ENCODE measurements at places on chromosomes 2 and 18. TPM values are rescaled to one million over a fixed set of nuclear protein-coding genes. Genes with fewer than 3 reads are reported as not detected.

The TXNDC2 gene
- total RNA-seq: not detected

The ANKRD29 gene
- 38.4 TPM for total RNA-seq

The MYOM1 gene
- total RNA-seq: 4.6 TPM

The SCN1A gene
- 18.6 TPM for total RNA-seq

The GKN2 gene
- total RNA-seq: 3.4 TPM

The TUBB8B gene
- not detected for total RNA-seq

The GPR75 gene
- total RNA-seq: 2.8 TPM

The SCN9A gene
- 11.8 TPM for total RNA-seq

The FBLN7 gene
- total RNA-seq: 7.0 TPM

The GMPPA gene
- total RNA-seq: 48.9 TPM

- DNase-seq: no peak
Observed at GRCh38 chr2:239216614-239217273, 184.1 kb downstream of the HDAC4 start.

- DNase-seq: no peak
Observed at GRCh38 chr18:64718808-64719207, 569.9 kb upstream of the LINC00305 start.

DNA sequence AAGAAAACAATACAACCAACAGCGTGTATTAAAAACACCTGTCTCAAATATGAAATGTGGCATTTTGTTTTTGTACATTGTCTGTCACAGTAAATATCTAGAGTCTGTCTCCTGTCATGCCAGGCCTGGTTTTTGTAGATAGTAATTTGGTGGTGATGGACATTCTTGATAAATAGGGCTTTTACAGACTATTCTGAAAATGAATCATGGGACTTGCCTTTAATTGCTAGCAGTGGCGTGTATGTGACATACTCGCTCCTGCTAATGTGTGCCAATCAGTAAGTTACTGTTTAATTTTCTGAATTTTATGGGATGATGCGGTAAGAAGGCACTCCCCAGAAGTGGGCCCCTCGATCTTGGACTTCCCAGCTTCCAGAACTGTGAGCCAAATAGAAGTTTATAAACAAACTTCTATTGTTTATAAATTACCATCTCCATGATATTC, 83.7 kb downstream of the TANC1 start:
- peak; percentile 76 for DNase-seq

DNA sequence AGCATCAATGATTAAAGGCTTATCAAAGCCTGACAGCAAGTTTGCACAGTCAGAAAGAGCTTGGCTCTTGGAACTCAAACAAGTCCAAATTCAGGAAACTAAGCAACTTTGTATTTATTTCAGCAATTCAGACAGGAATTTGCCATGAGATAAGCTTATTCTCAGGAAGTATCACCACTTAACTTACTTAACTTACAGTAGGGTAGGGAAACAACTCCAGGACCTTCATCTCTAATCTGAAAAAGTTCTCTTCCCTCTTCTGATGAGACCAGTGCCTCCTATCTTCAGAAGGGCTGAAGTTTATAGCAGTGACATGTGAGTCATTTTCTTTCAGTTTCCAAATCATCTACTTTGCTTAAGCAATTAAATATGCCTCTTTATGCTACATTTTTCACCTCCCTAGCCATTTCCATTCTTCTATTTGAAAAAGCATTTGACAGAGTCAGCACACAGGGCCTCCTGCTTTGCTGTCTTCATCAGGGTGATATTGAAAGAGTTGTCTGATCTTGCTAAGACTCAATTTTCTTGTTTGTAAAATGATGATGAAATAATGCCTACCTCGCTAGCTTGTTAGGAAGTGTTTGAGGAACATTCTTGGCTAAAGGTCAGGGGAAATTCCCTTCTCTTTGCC, 389.5 kb downstream of the RND3 start:
- peak; percentile 70 for DNase-seq

DNA sequence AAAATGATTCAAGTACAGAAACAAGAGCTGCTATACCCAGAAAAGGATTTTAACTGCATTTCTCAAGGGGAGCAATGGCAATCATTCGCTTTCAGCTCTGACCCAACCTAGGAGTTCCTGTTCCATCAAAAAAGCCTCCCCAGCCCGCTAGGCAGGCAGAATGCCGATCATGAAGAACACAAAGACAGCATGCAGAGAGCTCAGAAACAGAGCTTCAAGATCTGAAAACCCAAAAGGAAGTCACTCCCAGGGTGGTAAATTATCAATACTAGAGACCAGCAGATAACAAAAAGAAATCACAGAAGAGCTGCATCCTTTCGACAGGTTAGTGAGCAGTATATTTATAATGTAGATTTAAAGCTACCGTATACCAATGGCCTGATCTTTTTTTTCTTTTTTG, 84.8 kb upstream of the CRIM1 start:
- no peak for DNase-seq

DNA sequence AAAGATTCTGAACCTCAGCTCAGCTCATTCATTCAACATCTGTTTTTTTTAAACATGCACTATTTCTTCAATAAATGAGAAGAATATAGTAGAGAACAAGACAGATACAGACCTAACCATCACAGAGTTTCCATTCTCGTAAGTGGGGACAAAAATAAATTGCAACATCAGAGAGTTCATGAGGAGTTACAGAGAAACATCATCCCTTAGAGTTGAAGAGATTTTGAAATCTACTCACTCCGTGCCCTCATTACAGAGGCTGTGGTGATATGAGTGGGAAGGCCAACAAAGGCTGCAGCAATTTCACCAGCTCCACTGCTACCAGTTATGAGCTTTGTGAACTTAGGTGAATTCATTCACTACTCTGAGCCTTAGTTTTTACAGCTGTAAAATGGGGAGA, 399.3 kb downstream of the BCL11A start:
- DNase-seq: no peak

DNA sequence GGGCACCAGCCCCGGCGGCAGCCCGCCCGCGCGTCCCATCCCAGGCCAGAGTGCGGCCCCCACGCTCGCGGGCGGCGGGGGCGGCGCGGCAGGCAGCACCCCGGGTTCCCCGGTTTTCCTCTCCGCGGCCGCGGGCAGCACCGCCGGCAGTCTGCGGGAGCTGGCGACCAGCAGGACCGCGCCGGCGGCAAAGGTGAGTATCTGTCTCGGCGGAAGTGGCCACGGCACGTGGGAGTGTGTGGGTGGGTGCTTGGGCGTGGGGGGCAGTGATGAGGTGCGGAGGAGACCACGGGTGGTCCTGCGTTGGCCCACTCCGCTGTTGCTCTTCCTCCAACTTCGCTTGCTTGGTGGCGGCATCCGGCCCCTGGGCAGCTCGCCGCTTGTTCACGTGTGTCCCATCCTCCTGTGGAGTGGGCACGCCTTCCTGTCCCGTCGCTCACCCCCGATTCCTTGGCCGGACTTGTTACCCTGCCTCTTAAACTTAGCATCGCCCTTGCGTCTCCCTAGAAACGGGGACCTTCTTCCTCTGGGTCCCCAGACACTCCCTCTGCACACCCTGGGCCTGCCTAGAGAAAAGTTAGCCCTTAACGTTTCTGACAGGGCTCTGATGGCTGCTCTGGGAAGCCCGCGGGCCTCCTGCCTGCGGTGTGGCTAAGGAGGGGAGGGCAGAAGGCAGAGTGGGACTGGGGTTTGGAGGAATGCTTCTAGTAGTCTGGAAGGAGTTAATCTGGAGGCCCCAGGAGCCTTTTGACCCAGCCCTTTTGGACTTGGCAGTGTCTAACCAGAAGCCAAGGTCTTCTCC, 1.1 kb downstream of the SH3RF3 start:
- DNase-seq: peak; percentile 42

DNA sequence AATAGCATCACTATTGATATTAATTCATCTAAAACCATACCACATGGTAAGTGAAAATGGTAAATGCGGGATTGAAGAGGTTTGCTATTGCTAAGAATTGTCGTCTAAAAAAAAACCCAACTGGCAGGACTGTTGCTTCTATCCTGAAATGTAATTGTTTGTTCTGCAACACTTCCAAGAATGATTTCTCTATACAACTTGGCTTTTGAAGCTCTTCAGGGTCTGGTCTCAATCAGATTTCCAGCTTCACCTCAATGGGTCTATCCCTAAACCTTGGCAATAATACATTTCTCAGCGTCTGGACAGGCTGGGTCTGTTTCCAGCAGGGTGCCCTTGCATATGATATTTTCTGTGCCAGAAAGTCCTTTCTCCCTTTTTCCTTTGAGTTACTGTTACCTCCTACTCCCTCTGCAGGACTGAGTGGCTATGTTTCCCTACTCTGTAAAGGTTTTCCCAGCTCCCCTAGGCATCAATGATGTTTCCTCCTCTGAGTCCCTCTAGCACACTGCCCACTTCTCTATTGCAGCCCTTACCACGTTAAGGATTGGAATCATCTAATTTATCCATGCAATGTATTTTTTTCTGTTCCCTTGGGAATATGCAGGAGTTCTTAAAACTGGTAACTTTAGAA, 118.2 kb upstream of the REV1 start:
- no peak for DNase-seq

DNA sequence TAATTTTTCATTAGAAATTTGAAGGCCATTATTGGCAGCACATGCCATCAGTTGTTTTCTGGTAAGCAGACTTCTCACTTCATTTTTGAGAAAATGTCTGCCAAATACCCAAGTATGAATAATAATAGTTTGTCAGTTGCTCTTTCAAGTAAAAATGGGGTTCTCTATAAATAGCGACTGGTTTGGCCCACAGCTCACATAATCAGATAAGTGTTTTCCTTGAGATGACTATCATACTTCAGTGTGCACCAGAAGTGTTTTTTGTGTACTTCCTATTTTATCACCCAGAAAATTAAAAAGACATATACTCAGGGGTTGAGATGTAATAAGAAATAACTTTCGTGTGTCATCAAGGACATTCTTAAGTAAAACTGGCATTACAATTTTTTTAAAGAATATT, 147.1 kb downstream of the PHLPP1 start:
- no peak for DNase-seq

DNA sequence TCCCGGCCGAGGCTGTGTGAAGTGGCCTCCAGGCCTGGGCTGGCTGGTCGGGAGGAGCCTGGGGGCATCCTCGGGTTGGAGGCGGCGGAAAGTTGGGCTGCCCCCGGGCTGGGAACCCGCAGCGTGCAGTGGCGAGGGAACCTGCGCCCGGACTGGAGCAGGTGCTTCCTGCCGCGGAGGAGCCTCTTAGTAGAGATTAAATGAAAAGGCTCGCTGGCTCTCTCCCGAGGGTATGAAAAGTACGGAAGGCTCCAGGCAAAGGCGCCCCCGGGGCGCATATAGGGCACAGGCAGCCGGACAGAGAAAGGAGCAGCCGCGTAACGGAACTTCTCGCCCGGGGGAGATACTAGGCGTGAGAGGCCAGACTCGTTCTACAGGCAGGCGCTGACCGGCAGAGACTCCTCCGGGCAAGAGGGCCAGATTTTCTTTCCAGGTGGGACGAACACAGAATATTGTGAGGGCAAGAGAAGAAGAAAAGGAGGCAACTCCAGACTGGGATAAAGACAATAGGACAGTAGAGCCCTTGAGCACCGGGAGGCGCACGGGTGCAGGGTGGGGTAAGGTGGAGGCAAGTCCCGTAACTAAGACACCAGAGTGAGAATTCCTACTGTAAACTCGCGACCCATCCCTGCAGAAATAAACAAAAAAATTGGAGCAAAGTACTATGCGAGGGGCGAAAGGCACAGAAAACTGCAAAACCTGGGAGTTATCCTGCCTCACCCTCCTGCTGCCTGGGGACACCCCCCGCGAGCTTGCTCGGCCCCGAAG, 816 bp downstream of the CDH2 start:
- DNase-seq: peak; percentile 17

- DNase-seq: no peak
Observed at GRCh38 chr2:205367331-205367935, 314.9 kb upstream of the NRP2 start.

GRCh38 chr2:124530203-124530602, 505.1 kb downstream of the CNTNAP5 start:
- DNase-seq: no peak

DNA sequence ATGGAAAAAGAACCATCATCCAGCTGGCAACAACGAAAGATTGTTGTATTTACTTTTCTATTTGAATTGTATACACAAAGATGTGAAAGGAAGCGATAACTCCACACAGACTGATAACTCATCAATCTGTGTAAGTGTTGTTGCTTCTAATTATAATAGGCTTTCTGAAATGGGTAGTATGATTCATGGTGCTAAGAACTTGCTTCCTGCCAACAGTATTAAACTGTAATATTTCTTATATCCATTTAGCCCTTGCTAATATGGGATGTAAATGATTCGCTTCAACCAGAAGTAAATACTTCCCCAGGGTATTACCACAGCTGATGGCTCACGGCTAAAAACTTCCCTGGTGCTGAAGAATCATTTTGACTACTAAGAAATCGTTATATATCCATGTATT, 70.2 kb downstream of the TMEM163 start:
- DNase-seq: no peak

DNA sequence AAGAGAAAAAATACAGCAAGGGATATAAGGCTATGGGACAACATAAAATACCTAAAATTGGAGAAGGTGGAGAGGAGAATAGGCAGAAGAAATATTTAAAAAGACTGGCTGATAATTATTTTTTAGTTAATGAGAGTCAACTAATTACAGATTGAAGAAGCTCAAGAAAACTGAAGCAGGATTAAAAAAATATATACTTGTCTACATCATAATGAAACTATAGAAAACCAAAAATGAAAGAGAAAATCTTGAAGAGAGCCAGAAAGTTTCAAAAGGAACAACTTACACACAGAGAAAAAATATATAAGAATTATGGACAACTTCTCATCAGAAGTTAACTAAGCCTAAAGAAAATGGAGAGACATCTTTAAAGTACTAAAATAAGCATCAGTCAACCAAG, 62.9 kb upstream of the APCDD1 start:
- no peak for DNase-seq

DNA sequence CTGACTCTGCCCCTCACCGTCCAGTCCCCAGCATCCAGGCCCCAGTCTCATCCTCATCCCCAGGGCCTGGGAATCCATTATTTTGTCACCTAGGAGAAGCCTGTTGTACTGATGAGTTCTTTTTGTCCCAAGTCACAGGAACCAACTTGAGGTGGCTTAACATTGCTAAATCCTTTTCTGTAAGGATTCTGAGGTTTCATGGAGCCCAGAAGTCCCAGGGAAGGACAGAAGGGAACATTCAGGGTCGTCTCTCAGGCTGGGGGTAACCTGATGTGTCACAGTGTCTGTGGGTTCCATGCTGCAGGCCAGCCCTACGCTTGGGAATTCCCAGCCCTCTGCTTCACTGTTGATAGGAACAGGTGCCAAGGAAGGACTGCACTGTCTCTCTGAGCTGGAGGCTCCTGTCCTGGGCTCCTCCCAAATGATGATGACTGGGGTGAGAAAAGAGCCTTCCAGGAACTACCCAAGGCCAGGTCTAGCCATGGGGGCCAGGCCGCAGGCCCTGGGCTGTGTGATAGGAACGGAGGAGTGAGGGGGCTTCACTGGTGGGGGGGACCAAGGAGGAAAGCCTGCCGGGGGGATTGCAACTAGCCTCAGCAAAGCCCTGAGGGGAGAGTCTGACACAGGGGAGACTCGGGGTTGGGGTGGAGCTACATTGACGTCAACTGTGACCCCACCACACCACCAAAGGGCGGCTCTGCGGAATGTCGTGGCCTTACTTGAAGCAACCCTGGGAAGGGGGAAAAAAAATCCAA, 145.7 kb downstream of the SMAD7 start:
- no peak for DNase-seq

- DNase-seq: peak; percentile 8
Observed at GRCh38 chr2:69694894-69695849, 46.8 kb upstream of the ANXA4 start.

Data from lung (tissue), 17 donors.